ENCODE measurements at places on chromosomes 11 and 22. TPM values are rescaled to one million over a fixed set of nuclear protein-coding genes. Genes with fewer than 3 reads are reported as not detected.
A peak's percentile ranks its signal among the peaks of the same experiment; 100 is the strongest.

Gene MMP1
- total RNA-seq: 0.22 TPM

Gene ADM
- 92.4 TPM for total RNA-seq

- no peak for DNase-seq
Measured at GRCh38 chr22:37557321-37558001, 2.8 kb upstream of the CDC42EP1 start.

GRCh38 chr22:33706100-33706499 is 214.2 kb downstream of the LARGE1 start:
- no peak for DNase-seq

GRCh38 chr11:36014898-36015665 is 71.2 kb downstream of the LDLRAD3 start:
- DNase-seq: no peak

DNA sequence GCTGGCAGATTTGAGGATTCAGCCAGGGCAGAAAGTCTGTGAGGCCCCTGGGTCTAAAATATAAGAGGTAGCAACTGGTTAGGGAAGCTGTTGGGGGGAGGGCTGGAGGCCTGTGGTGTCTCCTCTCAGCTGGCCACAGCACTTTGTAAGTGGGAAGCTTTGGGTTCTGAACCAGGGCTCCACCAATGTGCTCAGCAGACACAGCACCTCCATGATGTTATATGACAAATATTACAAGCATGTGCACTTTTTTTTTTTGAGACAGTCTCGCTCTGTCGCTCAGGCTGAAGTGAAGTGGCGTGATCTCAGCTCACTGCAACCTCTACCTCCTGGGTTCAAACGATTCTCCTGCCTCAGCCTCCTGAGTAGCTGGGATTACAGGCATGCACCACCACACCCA is 8.0 kb downstream of the ARHGAP1 start:
- no peak for DNase-seq

DNA sequence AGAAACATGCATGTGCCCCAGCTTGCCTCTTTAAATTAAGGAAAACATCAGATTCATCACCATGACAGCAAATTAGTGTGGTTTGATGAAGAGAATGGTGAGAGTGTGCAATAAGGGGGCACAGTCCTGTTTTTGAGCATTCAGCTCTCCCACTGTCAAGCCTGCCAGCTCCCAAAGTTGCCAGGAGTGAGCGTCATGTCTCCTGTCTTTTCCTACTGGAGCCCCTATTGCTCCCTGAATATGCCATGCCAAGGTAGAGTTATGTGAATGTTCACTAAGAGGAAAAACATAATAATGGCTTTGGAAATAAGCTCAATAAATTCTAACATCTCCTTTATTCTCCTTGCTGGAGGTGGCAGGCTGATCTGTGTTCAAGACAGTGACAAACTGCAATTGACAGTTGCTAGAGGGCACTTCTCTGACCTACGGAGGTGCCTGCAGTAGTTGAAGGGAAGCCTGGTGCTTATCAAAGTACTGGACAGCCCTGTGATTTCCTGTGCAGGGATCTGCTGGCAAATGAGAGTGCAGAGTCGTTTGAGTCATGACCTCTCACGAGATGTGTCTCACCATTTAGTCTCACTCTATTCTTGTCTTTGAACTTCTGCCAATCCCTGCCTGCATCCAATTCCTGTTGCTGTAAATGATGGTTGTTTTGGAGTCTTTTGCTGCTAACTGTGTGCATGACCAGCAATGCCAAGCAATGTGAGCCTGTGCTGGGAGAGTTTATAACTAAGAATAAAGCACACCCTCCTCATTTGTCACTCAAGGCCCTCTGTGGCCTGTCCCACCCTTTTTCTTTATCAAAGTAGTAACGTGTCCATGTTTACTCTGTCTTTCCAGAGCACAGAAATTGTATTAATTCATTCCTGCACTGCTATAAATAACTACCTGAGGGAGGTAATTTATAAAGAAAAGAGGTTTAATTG is 34.8 kb downstream of the MRGPRX2 start:
- DNase-seq: no peak

- no peak for DNase-seq
Measured at GRCh38 chr11:84884836-84885235, 742.3 kb downstream of the DLG2 start.

- DNase-seq: no peak
Measured at GRCh38 chr11:19817265-19817851, 104.7 kb downstream of the NAV2 start.

DNA sequence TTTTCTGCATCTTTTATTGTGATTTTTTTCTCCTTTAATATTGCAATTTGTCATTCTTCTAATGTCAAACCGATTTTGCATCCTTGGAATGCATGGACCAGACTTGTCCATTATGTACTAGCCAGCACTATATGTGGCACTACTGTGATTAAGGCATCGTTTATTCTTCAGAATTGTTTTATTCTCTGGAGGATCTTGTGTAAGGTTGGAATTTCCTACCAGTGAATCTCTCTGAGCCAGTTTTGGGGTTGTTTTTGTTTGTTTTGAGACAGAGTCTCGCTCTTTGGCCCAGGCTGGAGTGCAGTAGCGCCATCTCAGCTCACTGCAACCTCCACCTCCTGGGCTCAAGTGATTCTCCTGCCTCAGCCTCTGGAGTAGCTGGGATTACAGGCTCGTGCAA is 58.5 kb downstream of the IGLL5 start:
- DNase-seq: no peak

DNA sequence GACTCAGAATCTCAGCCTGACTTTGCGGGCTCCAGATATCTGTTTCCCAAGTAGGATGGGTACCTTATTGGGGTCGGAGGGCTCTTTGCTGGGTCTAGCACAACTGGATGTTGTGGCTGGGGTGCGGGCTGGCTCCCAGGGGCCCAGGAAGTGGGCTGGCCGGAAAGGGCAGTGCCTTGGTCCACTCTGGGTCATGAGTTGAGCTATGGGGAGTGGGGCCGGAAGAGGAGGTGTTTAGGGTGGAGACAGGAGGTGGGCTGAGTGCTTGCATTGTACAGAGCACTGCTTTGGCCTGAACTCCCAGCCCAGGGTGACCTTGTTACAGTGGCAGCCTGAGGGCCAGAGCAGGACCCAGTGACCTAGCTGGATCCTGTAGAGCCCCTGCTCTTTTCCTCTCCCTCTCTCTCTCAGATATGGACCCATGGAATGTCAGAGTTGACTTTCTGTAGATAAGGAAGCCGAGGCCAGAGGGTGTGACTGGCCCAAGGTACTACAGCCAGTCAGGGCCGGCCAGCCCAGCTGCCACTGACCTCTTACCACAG is 13.2 kb downstream of the PHLDB1 start:
- no peak for DNase-seq

DNA sequence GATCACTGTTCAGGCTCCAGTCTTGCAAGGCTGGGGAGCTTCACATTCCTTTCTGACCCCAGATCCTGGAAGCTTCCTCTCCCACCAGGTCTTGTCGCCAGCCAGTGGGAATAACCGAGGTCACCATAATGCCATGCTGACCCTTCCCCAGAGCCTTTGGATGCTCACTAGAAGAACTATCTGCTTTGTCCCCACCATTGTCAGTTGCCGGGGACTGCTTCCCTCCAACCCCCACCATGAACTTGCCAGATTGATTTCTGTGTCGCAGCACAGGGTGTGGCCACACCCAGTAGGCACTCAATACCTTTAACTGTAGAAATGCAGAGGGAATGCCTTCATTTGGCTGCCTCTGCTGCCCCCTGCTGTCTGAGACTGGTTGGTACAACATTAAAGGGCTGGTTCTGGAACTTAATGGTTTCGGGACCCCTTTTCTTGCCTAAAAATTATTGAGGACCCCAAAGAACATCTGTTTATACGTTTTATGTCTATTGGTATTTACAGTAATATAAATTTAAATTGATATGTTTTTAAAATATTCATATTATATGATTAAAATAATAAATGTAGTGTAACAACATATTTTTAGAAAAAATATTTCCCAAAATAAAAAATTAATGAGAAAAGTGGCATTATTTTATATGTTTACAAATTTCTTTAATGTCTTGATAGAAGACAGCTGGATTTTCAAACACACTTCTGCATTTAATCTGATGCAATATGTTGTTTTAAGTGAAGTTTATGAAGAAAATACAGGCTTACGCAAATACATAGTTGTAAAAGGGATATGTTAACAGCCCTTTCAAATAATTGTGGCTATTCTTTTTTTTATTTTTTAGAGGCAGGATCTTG is 6.7 kb upstream of the GDPD5 start:
- DNase-seq: peak; percentile 85
